ENCODE measurements at places on chromosomes 7 and 10. TPM values are rescaled to one million over a fixed set of nuclear protein-coding genes. Genes with fewer than 3 reads are reported as not detected.

The GRB10 gene
- 97.0 TPM for total RNA-seq

DNA sequence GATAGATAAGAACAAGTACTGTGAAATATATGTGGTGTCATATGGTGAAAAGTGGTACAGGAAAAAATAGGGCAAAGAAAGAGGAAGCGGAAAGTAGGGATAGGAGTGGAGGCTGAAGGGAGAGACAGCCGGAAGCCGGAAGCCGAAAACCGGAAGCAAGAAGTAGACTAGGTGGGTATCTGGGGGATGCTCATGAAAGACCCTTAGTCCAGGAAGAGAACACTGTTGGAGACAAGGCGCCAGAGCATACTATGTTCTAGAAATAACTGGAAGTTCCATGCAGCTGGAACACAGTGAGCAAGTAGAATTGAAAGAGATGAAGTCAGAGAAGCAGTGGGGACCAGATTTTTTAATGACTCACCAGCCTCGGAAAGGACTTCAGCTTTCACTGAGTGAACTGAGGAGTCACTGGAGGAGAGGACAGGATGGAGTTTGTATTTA, 22.5 kb downstream of the ST8SIA6 start:
- H3K27me3 ChIP-seq = no peaks in the 10 kb centered on the region
- H3K27ac ChIP-seq = no peak overlapping the region
- no peak for DNase-seq
- no peaks in the 10 kb centered on the region for H3K36me3 ChIP-seq
- H3K4me1 ChIP-seq = peaks cover 2% of the 10 kb centered on the region

The NRAP gene
- not detected for total RNA-seq

DNA sequence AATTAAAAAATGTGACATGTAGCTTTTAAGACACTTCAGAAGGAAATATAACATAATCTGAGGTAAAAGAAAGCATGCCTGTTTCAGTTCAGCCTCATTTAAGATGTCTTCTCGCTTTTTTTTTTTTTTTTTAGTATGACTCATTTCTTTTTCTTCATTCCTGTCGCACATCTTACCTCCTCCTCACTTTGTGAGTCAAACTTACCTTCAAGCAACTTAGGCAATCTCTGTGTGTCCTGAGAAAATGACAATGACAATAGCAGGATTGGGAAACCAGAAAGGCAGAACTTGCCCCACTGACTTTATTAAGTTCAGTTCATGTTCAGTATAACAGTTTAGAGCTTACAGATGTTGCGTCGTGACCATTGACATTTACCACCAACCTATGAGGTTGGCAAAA, 7.7 kb downstream of the PTN start:
- H3K27me3 ChIP-seq = no peaks in the 10 kb centered on the region
- peaks cover 4% of the 10 kb centered on the region for H3K4me1 ChIP-seq
- H3K4me3 ChIP-seq = no peak overlapping the region
- H3K36me3 ChIP-seq = 0 out of 2 replicates have a peak, but pooled peaks cover 2% of the 10 kb centered on the region

The SPDYE2B gene
- not detected for total RNA-seq

DNA sequence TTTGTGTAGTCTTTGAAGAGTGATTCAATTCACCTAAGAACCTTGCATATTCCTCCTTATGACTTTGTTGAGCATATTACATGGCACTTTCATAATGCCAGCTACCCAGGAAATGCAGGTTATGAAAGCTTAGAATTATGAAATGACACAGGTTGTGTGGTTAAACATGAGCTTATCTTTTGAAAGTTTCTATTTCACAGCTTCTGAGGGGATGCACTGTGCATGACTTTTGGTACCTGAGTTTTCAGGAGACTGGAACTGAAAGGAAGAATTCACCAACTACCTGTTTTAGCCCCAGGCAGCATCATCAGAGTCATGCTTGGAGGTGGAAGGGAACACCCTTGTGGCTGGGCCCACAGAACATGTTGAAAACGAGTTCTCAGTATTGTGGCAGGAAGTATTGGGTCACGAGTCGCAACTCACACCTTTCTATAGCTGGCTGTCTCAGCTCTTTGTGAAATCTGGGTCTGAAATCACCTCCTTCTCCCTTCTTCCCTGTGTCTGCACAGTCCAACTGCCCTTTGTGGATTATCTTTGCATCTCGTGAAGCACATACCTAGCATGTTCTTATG, 228.2 kb downstream of the PTEN start:
- H3K4me1 ChIP-seq = no peaks in the 10 kb centered on the region
- H3K4me3 ChIP-seq = no peak overlapping the region
- no peaks in the 10 kb centered on the region for H3K27me3 ChIP-seq
- DNase-seq = no peak

DNA sequence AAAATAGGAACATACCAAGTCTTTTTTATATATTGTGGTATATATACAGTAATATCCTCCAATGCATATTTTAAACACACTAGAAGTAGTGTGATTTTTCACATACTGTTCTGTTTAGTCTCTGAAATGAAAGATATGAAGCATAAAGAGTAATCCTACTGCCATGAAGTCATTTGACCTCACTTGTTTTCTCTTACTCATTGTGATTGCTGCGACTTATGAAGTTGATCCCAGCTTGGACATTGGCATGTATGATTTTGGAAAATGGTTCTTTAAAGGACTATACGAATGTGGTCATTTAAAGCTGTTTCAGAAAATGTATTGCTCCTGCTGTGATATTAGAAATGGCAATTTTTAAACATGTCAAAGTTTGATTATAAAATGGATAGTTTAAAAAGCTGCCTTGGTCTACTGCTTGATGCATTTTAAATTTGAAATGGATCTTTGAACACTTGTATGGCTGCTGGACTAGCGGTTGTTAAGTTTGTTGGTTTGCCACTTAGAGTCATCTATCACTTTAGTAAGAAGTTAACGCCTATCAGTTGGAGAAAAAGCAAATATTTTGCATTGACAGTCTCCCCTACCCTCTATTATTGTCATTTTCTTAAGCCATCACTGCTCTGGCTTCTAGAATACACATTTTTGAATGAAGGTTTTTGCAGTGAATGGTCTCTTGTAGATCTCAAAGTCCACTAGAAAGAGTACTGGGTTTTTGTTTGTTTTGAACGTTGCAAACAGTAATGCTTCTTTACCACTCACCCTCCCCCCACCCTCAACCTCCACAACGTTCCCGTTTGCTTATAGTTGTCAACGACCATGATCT, 881 bp upstream of the PCGF5 start:
- no peak overlapping the region for H3K27ac ChIP-seq
- peaks cover 4% of the 10 kb centered on the region for H3K4me1 ChIP-seq
- peak overlapping the region; percentile 97 for H3K4me3 ChIP-seq
- DNase-seq = no peak
- H3K36me3 ChIP-seq = no peaks in the 10 kb centered on the region
- peaks cover 12% of the 10 kb centered on the region for H3K27me3 ChIP-seq

The CLRN3 gene
- not detected for total RNA-seq

DNA sequence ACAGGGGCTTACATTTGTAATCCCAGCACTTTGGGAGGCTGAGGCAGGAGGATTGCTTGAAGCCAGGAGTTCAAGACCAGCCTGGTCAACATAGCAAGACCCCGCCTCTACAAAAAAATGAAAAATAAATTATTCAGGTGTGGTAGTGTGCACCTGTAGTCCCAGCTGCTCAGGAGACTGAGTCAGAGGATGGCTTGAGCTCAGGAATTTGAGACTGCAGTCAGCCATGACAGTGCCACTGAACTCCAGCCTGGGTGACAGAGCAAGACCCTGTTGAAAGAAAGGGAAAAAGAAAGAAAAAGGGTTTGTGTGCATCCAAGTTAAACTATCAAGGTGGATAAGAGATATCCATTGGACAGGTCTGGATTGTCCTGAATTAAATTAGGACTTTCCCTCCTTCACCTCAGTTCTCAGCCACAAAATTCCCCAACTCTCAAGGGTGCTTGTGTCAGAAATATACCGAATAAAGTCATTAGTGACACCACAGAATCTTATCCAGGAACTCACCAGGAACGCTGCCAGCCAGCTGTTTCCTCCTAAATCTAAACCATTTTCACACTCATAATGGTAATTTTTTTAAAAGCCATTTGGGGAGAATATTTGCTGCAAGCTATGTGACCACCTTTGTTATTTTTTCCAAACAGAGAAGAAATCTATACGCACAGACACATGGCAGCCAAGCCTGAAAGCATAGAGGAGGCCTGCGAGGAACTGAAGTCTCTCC, 12.0 kb downstream of the AFAP1L2 start:
- no peaks in the 10 kb centered on the region for H3K27me3 ChIP-seq
- no peak overlapping the region for H3K27ac ChIP-seq
- DNase-seq = no peak
- no peaks in the 10 kb centered on the region for H3K36me3 ChIP-seq
- peaks cover 6% of the 10 kb centered on the region for H3K4me1 ChIP-seq

- no peaks in the 10 kb centered on the region for H3K36me3 ChIP-seq
- H3K27me3 ChIP-seq = no peaks in the 10 kb centered on the region
- H3K4me3 ChIP-seq = no peak overlapping the region
These were observed 1.4 kb downstream of the FAM3C start for GRCh38 chr7:121394709-121395140.

GRCh38 chr10:6313111-6313895, 110.6 kb downstream of the PFKFB3 start:
- H3K27me3 ChIP-seq = no peaks in the 10 kb centered on the region
- H3K36me3 ChIP-seq = no peaks in the 10 kb centered on the region
- H3K4me3 ChIP-seq = no peak overlapping the region

DNA sequence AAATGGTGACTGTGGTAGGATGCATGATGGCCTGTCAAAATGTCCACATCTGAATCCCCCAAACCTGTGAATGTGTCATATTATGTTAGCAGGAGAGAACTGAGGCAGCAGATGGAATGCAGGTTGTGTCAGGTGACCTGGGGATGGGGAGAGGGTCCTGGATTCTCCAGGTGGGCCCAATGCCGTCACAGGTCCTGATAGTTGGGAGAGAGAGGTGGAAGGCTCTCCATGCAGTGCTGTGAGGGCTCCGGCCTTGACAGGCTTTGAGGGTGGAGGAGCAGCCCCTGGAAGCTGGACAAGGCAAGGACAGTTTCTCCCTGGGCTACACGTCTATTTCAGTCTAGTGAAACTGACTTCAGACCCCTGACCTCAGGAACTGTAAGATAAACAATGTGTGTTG, 330.9 kb upstream of the ZNF32 start:
- no peak for DNase-seq
- no peak overlapping the region for H3K27ac ChIP-seq
- H3K4me1 ChIP-seq = no peaks in the 10 kb centered on the region
- H3K4me3 ChIP-seq = no peak overlapping the region
- no peaks in the 10 kb centered on the region for H3K27me3 ChIP-seq

The NAMPT gene
- total RNA-seq = 95.9 TPM

GRCh38 chr10:117653170-117653515, 110.6 kb downstream of the EMX2 start:
- no peak for DNase-seq
- H3K4me3 ChIP-seq = no peak overlapping the region
- no peaks in the 10 kb centered on the region for H3K27me3 ChIP-seq
- H3K4me1 ChIP-seq = no peaks in the 10 kb centered on the region
- H3K27ac ChIP-seq = no peak overlapping the region

Measured in H1 (cell line).